ENCODE measurements at places on chromosomes 2 and 18.
A peak's percentile ranks its signal among the peaks of the same experiment; 100 is the strongest.

DNA sequence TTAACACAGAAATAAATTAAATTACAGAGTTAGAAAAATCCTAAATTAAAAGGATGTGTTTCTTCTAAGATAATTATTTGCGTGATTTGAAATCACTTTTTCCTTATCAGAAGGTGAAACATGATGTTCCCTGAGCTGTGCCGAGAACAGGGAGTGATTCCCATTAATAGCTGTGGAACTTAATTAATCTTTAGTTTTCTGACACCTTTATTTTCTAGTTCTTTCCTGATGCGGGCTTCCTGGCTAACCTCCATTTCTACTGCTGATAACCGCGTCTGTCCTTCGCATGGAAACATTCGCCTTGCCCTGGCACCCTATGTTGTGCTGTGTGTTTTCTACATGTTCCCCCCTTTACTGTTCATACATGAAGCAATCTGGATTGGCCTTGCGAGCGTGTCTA, 172.9 kb downstream of the FAM210A start:
- no peak for DNase-seq

DNA sequence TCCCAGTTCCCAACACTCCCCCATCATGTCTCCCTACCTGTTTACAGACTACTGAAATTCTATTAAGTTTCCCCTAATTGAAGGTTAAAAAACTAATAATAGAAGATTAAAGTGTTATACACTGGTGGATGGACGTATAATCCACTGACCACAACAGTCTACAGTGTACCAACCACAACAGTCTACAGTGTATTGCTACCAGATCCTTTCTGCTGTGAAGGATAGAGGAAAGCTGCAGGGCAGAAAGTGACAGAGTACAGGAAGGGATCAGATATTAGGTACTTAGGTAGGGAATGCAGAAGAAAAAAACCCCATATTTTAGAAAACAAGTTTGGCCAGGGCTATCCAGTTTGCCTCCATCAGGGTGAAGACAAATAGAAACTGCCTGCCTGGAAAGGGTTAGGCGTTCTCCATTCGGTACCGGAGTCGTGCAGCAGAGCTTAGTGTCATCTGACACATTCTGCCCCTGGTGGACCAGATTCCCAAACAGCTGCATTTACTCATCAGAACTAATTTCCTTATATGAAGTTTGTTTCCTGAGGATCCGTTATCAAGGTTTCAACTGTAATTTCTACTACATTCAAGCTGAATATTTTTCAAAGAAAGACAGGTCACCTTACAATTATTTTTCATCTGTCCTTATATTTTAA, 49.9 kb downstream of the KLF7 start:
- no peak for DNase-seq

- peak; percentile 45 for DNase-seq
Observed at GRCh38 chr18:10661317-10661716, 135.5 kb downstream of the NAPG start.

- DNase-seq = no peak
Observed at GRCh38 chr18:48962994-48963561, 12.3 kb upstream of the SMAD7 start.

- no peak for DNase-seq
Observed at GRCh38 chr2:200668478-200668877, 82.7 kb downstream of the AOX1 start.

DNA sequence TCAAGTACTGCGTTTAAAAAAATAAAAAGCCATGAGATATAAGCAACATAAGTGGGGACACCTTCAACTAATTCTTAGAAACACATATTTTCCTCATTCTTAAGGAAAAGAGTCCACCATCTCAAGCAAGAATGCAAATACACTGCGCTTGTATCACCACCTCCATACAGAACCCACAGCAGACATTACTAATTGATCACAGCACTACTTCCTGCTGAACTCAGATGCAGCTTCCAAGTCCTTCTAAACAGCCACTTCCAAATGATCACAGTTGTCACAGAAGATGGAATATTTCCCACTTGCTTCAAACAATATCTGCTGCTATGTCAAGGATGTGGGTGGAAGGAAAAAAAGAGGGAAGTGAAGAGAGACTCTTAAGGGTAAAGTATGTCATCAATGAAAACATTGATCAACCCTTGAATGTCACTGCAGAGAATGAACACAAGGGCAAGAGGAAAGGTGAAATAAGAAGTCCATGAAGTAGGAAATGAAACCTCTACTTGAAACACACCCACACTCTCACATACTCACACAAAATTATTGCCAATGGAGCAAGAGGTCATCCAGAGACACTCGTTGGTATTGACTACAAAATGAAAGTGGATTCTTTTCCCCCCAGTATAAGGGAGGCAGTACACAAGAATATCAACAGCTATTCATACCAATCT, 22.1 kb downstream of the TGFA start:
- DNase-seq = no peak

DNA sequence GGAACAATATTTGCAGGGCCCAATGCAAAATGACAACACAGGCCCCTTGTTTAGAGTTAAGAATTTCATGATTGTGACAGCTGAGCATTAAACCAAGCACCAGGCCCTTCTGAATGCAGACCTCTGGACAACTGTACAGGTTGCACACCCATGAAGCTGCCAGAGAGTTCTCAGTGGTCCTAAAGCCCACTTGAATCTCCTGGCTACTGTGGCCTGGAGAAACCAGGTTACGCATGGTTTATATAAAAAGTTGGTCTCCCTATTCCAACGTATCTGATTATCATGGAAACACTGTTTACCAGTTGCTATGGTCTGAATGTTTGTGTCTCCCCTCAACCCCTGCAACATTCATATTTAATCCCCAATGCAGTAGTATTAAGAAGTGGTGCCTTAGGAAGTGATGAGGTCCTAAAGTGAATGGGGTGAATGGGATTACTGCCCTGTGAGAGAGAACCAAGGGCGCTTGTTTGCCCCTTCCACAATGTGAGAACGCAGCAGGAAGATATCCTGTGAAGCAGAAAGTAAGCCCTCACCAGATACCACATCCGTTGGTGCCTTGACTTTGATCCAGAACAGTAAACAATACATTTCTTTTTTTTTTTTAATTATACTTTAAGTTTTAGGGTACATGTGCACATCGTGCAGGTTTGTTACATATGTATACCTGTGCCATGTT, 48.0 kb upstream of the ANXA4 start:
- no peak for DNase-seq

GRCh38 chr18:48540251-48541025, 1.6 kb downstream of the CTIF start:
- peak; percentile 68 for DNase-seq

GRCh38 chr2:152426801-152427200, 91.8 kb downstream of the FMNL2 start:
- DNase-seq = peak; percentile 22

GRCh38 chr2:79155826-79156476, 3.6 kb downstream of the REG3A start:
- no peak for DNase-seq
